ENCODE measurements at places on chromosomes 6 and 20.

DNA sequence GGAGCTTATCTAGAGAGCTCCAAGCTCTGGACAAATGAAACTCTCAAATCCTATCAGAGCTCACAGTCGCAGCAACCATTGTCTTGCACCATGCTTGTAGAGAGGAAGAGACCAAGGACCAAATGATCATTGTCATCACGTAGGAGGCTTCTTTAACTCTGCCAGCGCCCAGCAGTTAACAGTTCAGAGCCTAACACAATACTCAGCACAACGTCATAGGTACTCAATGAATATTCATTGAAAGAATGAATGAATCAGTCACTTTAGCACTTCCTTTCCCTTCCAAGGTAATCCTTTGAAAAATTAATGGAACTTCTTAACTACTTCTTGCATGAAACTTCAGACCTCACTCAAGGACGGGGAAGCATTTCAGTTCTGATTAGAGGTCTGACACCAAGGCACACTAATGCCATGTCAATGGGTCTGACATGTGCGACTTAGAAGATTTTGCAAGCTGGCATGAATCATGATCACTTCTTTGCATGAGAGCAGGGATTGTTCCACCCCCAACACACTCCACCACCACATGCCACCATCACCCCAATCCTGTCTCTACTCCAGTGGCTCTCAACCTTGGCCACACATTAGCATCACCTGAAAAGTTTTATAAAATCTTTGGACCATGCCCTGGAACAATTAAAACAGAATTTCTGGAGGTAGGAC is 45.1 kb downstream of the KHDC1L start:
- DNase-seq: peak; percentile 16

DNA sequence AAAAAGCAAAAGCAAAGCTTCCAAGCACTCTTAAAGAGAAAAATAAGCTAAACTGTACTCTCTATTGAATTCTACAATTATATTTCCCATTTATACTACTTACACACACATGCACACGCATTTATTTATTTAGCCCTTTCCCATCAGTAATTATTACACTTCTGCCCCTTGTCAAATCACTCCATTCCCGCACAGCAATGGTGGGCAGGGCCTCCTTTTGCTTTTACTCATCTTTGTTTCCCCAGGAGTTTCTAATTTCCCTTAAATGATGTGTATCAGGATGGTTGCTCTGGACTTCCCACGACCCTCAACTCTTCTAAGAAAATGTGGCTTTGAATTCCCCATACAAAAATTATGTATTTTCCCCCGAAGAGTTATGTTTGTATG is 19.9 kb downstream of the PXT1 start:
- no peak for DNase-seq

GRCh38 chr6:113428702-113429101 is 428.4 kb upstream of the MARCKS start:
- DNase-seq: no peak

GRCh38 chr6:16727996-16728395 is 33.3 kb downstream of the ATXN1 start:
- DNase-seq: no peak

DNA sequence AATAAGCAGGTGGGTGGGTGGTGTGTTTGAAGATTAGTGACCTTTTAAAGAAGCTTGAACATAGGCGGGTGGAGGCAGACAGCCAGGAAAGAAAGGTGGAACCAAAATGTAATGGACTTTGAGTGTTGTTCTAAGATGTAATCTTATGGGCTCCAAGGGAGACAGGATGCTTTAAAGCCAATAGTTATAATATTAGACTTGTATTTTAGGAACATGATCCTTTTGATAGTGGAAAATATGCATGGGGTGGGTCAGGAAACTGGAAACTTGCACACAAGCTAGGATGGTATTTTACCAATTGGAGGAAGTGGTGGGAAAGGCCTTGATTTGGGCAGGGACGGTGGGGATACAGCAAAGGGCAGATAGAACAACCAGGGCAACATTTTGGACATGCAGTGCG is 151.8 kb upstream of the PDE7B start:
- no peak for DNase-seq

GRCh38 chr6:125154118-125154760 is 666 bp downstream of the TPD52L1 start:
- peak; percentile 22 for DNase-seq

DNA sequence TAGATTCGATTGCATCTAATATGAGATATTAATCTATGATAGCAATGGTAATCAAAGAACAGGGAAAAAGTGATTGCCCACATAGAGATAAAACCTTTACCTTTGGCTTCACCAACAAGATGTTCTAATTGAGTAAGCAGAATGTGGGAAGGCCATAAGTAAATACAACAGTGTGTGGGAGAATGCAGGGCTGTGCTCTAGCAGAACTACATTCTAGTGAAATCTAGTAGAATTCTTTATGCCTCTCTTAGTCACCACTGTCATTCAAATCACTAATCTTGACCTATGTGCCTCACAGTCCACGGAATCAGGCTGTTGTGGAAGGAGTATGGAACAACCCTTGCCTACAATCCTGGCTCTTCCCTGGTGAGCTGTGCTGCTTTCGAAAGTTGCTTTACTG is 30.4 kb upstream of the MCM9 start:
- no peak for DNase-seq

GRCh38 chr6:32815996-32816395 is 806 bp downstream of the HLA-DOB start:
- no peak for DNase-seq

GRCh38 chr6:47057830-47058540 is 15.9 kb upstream of the ADGRF1 start:
- DNase-seq: no peak

DNA sequence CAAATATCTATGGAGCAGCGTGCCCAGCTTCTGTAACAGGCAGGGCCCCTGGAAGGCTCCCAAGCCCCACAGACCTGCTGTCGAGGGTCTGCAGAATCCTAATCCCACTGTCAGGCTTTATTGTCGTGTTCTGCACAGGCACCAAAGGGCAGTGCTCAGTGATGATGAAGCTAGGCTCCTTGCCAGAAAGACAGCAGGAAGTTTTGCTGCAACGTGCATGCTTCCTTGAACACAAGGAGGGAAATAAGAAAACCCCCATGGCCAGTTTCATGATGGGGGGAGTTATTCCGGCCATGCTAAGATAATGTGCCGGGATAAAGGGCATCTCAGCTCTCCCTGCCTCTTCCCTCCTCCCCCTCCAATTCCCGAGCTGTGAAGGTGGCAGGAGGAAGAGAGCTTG is 109.4 kb upstream of the KCNG1 start:
- no peak for DNase-seq

DNA sequence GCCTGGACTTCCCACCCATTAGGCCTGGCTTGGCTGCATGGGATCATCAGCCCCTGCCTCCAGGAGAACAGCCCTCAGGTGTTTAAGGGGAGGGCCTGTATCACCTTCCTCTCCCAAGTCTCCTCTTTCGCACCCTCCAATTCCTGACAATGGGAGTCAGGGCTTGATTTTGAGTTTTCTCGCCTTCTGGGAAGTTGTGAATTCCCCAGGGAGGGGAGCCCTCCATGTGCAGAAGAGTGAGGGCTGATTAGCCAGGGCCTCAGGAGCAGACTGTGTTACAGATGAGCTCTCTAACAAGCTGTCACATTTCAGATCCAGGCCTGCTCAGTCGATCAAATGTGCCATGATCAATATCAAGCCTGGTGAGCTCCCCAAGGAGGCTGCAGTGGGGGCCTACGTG is 42.4 kb downstream of the CNBD2 start:
- DNase-seq: no peak

- no peak for DNase-seq
Measured at GRCh38 chr6:75557068-75557467, 44.6 kb upstream of the SENP6 start.

GRCh38 chr6:157188213-157188612 is 135.1 kb downstream of the TMEM242 start:
- no peak for DNase-seq

DNA sequence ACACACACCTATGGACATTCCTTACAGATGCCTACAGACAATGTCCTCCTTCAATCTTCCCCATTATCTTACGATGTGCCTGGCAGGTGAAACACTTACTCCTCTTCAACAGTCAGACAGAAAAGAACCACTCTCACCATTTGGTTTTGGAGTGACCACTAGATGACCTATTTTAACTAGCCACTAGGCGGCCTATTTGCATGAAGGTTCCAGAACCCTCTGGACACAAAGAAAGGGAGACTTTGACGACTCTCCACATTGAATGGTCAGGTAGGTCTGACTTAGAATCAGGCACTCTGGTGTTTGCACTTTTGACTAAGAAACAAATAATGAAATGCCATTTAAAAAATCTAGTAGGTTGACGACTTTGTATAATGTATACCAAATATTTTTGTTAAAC is 42.0 kb downstream of the PNLDC1 start:
- DNase-seq: no peak

All from AG08395 (cell line).